ENCODE measurements at places on chromosomes 13 and 19.

GRCh38 chr19:45097776-45098520 lies 5.0 kb downstream of the PPP1R37 start:
- no peak for DNase-seq

DNA sequence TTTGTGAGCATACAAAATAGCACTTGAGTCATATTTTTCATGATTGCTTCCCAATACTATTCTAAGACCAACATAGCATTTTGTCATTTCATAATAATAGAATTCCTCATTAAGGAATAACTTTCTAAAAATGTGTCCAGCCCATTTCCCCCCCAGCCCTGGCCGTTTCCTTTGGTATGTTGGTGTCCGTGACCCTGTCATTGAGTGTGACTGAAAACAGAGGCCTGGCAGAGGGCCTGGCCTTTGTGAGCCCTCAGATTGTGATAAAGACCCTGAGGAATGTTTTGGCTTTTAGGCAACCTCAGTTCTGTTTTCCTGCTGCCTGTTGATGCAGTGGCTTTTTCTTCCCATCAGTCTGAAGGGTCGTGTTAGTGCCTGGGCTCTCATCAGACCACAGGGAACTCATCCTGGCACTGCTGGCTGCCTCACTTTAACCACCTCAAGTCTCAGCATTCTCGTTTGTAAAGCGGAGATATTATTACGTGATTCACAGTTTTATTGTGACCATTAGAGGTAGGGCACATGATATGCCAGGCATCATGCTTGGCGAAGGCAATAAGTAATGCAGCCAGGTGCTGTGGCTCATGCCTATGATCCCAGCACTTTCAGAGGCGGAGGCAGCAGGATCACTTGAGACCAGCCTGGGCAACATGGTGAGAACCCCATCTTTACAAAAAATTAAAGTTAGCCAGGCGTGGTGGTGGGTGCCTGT lies 13.8 kb downstream of the SPINT2 start:
- no peak for DNase-seq

DNA sequence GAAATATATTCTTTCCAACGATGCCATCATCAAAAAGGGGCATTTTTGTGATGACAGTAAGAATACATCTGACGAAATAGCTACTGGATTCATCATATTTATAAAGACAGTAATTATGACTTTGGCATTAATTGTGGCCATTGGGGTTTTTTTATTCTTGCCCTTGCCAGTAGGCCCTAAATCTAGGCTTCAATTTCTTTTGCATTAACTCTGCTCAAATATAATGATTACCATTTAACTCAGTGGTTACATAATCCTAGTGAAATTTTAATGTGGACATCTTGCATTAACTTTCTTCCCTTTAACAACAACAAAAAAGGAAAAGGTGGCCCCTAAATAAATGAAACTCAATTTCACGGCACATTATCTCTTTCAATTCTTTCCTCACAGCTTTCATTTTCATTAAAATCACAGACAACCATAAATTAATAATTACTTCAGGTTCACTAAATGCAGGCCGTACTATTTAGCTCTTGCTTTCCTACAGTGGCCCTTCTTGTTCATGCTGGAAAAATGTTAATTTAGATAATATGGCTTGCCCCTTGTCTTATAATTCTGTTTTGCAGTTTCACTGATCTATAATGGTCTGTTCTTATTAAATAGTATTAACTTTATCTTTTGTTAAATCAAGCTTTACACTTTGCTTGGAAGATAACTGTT lies 615.6 kb downstream of the DACH1 start:
- DNase-seq = no peak

GRCh38 chr13:33711436-33711835 lies 106.5 kb upstream of the RFC3 start:
- no peak for DNase-seq

- DNase-seq = no peak
Measured at GRCh38 chr19:33396701-33397535, 23.4 kb downstream of the CEBPG start.

DNA sequence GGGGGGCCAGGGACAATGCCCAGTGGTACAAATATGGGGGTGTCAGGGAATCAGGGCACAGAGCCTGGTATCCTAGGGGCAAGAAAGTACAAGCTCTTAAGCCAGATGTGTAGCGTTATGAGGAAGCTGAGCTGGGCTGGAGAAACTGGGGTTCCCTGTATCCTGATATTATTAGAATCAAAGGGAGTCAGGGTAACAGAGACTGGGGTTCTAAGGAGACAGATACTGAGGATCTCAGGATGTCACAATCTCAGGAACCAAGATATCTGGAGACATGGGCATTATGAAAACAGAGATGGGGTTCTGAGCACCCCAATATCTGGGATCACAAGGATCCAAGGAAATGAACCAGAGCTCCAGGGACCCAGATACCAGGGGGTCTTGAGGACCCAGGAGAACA lies 784 bp downstream of the BCL3 start:
- no peak for DNase-seq

DNA sequence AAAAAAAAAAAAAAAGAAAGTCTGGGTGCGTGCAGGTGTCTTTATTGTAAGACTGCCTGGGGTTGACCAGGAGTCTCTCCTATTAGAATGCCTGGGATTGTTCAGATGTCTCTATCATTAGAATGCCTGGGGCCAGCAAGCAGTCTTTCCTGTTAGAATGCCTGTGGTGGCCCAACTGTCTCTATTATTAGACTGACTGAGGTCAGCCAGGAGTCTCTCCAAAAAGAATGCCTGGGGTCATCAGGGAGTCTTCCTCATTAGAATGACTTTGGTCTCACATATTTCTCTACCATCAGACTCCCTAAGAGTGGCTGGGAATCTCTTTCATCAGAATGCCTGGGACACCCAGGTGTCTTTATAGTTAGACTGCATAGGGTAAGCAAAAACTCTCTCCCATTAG lies 1577.5 kb downstream of the UQCRFS1 start:
- DNase-seq = no peak

GRCh38 chr19:610071-610800 lies 20.6 kb downstream of the HCN2 start:
- DNase-seq = no peak

DNA sequence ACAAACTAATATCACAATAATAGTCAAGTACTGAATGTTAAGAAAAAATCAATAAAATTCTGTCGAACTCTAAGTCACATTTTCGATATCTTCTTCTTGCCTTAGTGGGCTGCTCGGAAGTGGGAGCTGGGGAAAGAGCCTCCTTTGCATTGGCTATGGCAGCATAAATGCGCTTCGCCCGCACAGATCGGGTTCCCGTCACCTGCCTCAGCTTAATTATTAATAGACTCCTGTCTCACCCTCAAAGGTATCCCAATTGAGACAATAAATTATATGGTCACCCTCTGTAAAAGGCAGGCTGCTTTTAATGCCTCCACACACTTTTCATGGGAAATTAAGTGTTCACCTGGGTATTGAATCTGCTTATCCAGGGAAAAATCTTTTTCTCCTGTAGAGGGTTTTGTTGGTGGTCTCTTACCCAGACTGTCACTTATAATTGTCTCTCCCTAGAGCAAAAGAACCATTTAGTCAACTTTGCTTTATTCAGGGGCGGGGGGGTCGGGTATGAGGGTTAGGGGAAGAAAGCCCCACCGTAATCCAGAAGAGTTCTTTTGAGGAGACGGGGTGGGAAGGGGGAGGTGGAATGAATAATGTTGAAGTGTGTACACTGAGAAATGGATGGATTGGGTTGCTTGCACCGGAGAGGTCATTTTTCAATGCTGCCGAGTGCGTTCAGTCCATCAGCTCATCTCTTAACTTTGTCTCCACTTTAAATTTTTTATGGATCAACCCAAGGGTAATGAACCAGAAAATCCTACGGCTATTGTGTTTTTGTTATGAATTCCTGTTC lies 682.6 kb upstream of the SGCG start:
- no peak for DNase-seq

- DNase-seq = peak; percentile 26
Measured at GRCh38 chr13:46211116-46211482, 629 bp upstream of the LRRC63 start.

DNA sequence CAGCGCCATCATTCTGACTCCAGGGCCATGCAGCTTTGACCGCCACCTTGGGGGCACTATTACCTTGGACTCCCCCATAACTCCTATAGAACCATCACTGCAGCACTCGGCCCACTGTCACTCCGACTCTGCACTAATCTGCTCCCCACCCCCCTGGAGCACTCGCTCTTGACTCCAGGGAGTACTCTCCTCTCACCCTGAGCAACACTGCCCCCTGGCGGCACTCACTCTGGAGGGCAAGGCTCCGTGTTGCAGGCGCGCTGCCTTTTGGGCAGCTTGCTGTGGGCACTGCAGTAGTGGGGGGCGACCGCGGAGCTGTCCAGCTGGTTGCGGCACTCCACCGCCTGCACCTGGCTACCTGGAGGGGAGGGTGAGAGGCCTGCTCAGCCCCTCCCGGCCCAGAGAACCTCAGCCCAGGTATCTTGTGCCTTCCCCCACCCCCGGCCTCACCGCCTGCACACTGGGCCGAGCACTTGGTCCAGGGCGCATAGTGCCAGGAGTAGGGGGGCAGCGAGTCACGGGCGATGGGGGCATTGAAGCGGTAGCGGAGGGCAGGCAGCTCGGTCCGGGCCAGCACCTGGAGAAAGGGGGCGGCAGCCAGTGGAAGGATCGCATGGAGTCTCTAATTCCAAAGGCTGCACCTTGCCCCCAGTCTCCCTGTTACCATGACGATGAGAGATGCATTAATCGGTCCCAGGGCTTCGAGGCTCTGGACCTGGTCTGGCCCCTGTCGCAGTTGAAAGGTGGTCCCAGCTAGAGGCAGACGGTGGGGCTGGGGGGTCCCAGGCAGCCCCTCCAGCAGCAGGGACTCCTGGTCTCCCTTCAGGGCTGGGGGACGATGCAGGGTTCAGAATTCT lies 8.9 kb upstream of the MYO1F start:
- no peak for DNase-seq

DNA sequence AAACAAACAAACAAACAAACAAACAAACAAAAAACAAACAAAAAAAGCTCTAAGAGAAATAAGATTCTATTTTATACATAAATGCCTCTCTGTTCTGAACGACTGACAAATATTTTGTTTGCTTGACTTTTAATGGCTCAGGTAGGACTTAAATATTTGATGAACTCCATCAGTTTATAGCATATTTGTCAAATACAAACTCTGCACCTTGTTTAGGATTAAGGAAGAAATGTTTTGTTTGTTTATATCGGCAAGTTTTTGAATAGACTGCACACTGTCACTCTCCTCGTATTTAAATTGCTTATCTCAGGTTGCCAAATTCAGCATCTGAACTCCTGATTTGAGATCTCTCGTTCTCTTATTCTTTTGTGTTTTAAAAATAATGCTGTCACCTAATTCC lies 1499.7 kb upstream of the SLC10A2 start:
- no peak for DNase-seq

GRCh38 chr13:39577203-39577602 lies 25.8 kb downstream of the LHFPL6 start:
- DNase-seq = no peak

GRCh38 chr13:46803586-46803985 lies 6.6 kb upstream of the ESD start:
- no peak for DNase-seq

DNA sequence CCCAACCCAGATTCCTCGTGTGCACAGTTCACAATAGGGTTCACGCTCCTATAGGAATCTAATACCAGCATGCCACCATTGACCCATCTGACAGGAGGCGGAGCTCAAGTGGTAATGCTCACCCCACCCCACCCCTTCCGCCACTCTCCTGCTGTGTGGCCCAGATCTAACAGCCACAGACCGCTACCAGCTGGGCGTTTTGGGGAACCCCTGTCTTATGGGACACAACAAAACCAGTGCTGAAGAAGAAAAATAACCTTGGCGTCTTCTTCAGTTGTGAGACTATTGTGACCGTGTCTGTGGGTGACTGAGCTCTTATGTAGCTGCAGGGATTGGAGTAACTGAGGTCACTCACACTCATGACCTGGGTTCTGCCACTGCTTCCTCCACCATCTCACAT lies 5.2 kb upstream of the OR10H1 start:
- DNase-seq = no peak

DNA sequence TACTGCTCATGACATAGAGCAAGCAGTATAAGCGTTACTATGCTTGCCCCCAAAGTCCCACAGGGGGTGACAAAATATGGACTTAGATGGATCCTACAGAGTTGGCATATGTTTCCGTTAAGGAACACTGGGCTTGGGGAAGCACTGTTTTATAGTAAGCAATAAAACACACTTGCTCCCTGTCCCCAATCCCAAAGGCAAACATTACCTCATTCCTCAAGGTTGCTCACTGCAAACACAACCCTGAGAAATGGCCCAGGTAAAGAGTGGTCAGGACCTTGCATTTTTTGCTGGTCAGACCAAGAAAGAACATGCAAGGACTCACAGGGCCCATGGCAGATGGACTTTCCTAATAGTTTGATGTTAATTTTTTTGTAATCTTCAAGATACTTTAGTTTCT lies 32.3 kb downstream of the UGGT2 start:
- no peak for DNase-seq

DNA sequence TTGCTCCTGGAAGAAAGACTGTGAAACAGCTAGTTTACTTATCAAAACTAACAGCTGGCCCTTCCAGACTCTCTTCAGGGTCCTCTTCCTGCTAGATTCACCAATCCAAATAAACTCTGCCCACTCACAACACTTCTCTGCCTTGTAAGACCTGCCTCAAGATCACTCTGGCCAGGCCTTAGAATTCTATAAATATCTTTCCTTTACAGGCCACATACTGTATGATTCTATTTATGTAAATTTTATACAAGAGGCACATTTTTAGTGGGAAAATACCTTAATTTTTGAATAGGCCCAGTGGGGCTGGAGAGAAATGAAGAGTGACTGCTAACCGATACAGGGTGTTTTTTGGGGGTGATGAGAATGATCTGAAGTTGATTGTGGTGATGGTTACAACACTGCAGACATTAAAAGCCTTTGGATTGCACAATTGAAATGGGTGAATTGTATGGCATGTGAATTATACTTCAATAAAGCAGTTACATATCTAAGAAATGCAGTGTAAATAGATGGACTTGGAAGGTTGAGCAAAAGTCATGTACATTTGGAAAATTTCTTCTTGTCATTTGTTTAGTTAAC lies 141.8 kb downstream of the GPC5 start:
- no peak for DNase-seq

DNA sequence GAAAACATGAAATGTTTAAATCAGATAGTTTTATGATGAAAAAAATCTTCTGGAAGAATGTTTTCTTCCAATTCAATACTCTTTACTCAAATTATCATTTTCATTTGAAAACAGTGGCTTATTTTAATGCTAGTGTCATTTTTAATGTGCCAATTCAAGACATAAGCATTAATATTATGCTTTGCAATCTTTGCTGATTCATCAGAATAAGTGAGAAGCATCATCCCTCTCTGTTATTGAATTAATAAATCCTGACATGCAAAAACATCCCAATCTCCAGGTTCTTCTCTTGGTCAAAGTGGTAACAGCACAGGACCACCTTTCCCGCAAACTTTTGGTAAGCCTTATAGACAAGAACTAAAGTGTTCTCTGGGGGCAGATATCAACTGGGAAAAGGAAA lies 3.8 kb downstream of the INTS6 start:
- no peak for DNase-seq

DNA sequence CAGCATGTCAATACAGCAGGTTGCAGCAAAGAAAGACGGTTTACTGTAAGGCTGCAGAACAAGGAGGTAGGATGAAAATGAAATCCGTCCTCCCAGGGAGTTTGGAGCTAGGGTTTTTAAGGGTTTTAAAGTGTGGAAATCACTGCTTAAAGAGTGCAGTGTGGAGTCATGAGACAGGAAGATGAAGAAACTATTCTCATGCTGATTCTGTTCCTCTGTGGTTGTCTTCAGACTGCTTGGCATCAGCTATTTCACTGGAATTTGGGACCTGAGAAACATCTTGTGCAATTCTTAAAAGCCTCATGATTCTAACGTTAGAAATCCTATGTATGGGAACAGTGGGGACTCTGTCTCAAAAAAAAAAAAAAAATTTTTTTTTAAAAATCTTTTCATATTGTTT lies 11.4 kb downstream of the ZNF331 start:
- DNase-seq = no peak

All from activated T-cell treated with anti-CD3 and anti-CD28 coated beads for 24 hours (primary cell).